ENCODE measurements at places on chromosomes 7 and 10.

- peak; percentile 17 for DNase-seq
Measured at GRCh38 chr10:103911021-103911459, 6.9 kb downstream of the STN1 start.

GRCh38 chr7:51471210-51471980 lies 154.8 kb upstream of the COBL start:
- DNase-seq = no peak

- DNase-seq = no peak
Measured at GRCh38 chr10:52752801-52753445, 19.7 kb downstream of the MBL2 start.

DNA sequence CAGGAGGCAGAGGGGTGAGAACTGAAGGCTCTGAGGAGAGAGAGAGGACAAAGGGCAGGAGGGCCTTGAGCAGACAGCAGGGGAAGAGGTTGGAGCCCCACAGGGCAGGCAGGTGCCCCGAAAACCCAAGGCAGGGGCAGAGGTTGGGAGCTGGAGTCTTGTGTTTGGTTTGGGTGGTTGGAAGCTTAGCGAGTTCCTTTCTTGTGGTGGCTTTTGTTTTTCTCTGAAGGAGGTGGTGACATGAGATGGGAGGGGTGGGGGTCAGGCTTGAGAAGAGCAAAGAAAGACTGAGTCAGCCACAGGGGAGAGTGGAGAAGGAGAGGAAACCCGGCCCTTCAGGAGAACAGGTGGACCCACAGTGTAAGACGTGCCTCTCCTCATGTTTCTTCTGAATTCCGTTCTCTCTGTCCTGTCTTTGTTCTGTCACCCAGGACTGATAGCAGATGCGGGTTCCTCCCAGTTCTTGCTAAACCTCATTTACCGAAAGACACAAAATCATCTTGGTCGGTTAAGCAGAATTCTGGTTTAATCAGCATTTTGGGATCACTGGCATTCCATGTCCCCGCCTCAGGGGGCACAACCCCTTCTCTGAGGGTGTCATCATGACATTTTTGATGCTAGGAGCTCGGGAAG lies 95.3 kb downstream of the INSYN2A start:
- DNase-seq = no peak

DNA sequence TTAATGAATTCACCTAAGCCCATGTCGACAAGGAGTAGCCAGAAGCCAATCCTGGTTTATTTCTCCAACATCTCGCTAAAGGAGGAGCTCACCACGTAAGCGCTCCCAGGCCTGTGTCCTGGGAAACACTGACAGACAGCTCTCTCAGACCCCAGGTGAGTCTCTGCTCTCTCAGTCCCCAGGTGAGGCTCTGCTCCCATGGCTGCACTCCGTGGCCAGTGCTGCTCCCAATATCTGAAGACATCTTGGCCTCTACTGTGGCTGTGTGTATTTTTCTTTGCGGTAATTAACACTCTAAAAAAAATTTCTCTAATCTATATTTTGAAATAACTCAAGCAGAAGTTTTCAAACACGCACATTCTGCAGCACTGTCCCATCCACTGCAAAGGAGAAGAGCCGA lies 564.5 kb downstream of the PTPRN2 start:
- no peak for DNase-seq

DNA sequence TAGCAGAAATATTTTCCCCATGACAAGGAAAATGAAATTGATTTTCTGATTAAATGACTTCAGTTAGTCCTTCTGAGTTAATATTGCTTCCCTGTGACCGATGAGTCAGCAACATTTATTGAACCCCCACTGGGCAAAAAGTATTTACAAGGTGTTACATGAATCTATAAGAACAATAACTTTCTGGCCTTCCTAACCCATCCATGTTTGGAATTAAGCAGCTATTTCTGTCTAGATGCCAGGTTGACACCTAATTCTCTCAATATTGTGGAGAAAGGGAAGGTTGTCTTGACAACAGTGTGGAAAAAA lies 112.9 kb upstream of the JAZF1 start:
- no peak for DNase-seq

- no peak for DNase-seq
Measured at GRCh38 chr7:104950754-104951153, 63.3 kb upstream of the KMT2E start.

GRCh38 chr7:92460510-92460909 lies 13.2 kb downstream of the GATAD1 start:
- no peak for DNase-seq

DNA sequence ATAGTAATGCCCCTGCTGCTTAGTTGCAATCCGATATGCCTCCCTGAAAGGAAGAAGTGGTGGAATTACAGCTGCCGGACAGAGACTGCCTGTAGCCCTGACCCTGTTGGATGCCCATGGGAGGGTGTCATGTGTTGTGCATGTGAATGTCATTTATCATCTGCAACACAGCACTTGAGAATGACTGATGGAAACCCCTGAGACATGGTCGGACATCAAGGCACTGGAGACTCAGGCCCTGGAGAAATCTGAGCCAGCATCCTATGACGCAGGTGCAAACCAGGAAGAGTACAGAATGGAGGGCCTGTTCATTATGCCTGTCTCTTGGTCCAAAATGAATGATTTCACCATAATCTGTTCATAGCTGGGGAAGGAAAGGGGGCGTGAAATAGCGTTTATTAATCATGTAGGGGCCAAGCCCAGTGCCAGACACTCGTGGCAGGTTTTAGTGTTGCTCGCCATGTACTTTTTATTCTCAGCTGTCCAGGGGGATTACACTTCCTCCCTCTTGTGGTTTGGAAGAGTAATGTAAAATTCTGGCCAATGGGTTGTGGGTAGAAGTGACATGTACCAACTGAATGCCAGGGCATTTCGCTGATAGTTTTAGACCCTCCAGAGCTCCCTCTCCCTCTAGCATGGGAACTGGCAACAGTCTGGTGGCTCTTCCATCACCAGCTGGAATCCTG lies 23.0 kb upstream of the LEP start:
- no peak for DNase-seq

DNA sequence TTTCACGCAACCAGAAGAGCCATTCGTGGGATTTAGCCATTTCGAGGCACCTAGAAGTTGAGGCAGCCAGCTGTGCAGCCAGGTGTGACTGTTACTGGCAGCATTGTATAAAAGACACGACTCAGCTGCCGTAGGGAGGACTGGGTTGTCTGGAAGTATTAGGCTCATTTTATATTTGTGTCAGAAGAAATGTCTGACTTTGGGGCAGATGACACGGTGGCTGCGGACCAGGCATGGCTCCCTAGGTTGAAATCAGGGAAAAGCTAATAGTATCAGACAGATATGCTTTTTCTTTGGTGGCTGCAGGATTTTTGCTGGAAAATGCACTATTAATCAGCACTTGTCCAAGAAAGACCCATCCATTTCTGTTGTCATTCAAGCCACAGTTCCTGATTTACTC lies 4.2 kb upstream of the DPYSL4 start:
- DNase-seq = no peak

GRCh38 chr7:103148131-103148993 lies 537 bp downstream of the NAPEPLD start:
- DNase-seq = no peak

DNA sequence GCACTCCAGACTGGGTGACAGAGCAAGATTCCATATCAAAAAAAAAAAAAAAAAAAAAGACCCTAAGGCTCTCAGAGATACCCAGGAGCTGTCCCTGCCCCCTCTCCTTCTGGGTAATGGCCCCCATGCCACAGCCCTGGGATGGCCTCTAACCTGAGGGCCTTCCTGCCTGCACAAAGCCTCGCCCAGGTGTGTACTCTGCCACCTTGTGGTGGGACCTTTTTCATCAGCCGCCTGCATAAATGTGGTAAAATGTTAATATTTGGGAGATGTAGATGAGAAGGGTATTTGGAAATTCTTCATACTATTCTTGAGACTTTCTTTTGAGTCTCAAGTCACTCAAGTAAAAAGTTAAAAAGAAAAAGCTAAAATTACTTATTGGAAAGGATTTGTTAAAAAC lies 46.3 kb upstream of the RNF216 start:
- peak; percentile 7 for DNase-seq

DNA sequence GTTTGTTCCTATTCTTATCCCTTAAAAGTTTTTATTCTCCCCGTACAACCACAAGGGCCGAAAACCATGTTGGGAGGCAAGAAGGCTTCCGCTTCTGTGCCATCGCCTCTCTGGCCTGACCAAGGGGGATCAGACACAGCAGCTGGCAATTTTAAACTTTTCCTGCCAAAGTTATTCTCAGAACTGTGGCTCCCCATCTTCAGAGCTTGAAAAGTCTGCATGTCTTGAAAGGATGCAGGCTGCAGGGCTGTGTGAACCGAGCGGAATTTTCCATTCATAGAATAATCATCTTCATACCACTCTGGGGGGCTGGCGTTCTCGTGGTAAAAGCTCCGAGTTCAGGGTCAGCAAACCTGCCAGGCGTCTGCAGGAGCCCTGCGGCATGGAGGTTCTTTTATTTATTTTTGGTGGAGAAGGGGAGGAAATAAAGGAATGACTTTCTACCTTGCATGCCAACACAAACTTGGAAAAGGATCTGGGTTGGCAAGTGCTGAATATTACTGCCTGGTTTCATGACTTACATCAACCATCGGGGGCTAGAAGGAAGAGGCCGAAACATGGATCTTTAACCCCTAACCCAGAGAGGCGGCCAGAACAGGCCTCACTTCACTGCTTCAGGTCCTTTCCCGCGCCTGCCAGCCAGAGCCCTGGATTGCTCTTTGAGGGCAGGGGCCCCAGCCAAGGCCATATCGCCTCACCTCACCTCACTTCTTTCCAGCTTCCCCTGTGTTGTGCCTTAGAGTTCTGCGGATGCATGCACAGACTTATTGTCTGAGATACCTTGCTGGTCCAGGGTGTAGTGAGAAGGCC lies 3.0 kb upstream of the NANOS1 start:
- DNase-seq = no peak

- DNase-seq = no peak
Measured at GRCh38 chr10:129184196-129184595, 282.8 kb upstream of the MGMT start.

DNA sequence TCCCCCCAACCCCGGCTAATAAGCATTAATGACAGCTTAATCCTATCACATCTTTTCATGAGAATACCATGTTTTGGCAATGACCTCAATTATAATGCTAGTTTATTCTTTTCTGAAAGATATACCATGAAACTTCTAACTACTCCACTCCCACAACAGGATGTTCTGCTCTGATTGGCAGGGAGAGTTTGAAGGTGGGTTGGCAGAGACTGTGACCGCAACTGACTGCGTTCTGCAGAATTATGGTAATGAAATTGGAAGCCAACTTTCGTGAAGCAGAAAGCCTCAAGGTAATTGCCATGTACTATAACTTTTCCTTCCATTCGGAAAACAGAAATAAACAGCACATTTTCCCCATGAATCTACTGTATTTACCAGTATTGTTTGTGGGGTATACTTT lies 288.2 kb upstream of the SEMA3D start:
- no peak for DNase-seq

- no peak for DNase-seq
Measured at GRCh38 chr10:98339799-98340198, 71.8 kb upstream of the LOXL4 start.

DNA sequence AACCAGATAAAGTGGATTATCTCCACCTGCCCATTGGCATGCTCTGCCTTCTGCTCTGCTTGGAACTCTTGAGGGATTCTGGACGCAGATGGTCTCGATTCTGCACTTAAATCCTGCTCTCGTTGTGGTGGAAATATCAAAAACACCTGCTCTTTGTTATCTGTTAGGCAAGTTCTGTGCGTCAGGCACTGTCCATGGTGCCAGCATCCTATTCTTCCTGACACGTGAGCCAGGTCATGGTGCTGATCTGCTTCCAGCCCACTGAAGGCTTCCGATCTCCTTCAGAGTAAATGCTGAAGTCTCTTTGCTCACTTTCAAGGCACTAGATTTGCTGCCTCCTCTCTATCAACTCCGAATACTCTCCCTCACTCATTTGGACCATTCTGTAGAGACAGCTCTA lies 505.6 kb downstream of the HTR7 start:
- no peak for DNase-seq

DNA sequence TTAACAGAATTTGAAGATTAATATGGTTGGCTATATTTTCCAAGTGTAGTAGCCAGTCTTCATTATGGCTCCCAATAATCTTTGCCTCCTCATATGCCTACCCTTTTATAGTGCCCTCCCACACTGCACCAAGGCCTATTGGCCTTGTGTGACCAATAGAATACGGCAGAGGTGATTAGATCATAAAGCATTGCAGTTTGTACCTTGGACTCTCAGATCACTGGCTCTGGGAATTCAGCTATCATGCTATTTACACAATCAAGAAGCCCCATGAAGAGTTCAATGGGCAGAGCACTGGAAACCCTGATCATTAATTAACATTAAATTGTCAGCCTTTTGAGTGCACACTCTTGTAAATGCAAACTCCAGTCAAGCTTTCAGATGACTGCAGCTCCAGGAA lies 154.5 kb upstream of the MAGI2 start:
- DNase-seq = no peak

DNA sequence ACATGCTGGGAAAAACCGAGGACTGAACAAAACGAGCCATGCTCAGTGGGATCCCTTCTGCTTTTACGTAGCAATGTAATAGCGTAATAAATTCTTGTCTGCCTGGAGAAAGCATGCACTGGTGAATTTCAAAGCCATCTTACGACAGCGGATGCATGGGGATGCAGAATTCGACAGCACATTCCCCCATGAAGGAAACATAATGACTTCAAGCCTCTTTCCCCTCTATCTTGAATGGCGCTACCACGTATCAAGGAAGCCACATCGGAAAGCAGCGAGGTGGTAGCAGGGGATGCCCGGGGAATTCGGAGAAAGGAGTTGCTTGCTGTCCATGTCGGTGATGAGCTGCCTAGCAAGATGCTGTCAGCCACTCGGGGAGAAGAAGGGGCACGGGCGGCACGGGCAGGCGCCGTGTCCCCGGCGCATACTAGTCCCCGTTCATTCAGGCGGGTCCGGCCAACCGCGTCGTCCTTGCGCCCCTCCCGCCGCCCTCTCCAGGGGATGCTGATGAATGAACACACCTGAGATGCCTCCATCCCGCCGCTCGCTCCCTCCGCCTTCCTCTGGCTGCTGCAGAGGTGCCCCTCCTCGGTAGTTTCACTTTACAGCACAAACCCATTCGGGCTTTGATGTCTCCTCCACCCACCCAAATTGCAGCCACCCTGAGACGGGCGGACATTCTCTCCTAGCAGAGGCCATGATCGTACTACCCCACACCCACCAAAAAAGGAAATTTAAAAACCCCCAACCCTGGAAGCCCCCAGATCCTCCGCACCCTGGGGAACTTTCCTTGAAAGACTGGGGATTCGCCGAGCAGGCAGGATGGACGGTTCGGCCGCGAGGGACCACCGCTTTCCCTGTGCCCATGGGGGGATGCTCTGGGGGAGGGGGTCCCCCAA lies 644 bp downstream of the SORBS1 start:
- DNase-seq = peak; percentile 19

- no peak for DNase-seq
Measured at GRCh38 chr10:122181876-122182275, 89.2 kb upstream of the BTBD16 start.

DNA sequence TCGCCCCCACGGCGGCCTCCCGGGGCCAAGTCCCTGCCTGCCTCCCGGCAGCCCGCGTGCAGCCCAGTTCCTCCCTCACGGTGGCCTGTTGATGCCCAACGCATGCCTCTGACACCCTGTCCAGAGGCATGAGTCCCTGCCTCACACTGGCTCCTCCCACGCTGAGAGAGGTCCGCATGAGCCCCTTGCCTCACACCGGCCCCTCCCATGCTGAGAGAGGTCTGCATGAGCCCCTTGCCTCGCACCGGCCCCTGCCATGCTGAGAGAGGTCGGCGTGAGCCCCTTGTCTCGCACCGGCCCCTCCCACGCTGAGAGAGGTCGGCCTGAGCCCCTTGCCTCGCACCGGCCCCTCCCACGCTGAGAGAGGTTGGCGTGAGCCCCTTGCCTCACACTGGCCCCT lies 59.9 kb downstream of the CCDC201 start:
- no peak for DNase-seq

GRCh38 chr10:88278912-88279311 lies 304.2 kb downstream of the RNLS start:
- DNase-seq = no peak

Measured in stimulated activated CD4-positive, alpha-beta T cell treated with anti-CD3 and anti-CD28 coated beads, Interleukin-15, amount 100 ng/mL, for 1 hour (primary cell).